ENCODE measurements at places on chromosomes 7 and 10.

DNA sequence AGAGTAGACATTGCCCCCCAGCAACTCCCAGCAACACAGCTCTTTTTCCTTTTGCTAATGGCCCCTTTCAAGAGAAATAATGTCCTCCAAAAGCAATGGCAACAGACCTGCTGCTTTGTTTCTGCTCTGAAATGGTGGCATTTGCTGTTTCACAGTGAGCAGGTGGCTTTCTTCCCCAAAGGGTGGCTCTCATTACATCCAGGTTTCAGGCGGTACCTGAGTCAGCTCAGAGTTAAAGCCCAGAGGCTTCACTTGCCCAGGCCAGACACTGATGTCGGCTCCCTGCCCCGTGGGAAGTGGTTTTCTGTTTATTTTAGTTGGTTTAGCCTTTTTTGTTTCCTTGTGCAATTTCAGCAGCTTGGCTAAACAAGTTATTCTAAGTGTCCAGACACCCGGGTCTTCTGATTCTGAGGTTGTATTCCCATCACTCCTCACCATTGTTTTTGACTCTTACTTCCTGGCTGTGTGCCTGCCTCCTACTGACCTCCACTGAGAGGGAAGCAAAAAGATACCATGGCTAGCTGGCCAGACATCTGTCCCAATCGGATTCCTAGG, 7.8 kb upstream of the ATOH7 start:
- DNase-seq = no peak

- no peak for DNase-seq
Observed at GRCh38 chr7:68792351-68792750, 805.9 kb upstream of the AUTS2 start.

DNA sequence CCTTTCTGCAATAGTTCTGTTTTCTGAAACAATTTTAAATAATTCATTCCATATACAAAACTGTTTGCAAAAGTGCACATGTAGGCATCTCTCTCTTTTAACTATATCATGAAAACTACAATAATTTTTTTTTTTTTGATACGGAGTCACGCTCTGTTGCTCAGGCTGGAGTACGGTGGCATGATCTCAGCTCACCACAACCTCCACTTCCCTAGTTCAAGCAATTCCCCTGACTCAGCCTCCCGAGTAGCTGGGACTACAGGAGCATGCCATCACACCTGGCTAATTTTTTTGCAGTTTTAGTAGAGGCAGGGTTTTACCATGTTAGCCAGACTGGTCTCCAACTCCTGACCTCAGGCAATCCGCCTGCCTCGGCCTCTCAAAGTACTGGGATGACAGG, 44.0 kb upstream of the SEMA3A start:
- no peak for DNase-seq

DNA sequence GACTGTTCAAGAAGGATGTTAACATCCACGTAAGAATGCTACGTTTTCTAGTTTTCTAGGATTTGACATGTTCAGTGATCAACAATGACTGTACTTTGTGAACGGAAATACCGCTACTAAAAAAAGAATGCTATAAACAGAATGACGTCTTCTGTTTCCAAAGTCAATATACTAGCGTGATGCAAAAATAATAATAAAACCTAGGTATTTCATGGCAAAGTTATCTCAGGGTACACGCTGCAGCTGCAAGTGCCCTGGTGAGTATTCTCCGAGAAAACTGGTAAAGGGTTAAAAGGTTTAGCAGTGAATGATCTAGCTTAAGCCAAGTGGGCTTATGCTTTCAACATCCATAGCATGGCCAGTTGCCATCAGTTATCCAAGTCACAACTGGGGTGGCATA, 653.3 kb upstream of the PFKP start:
- DNase-seq = no peak

- no peak for DNase-seq
Observed at GRCh38 chr7:88700725-88701124, 58.8 kb upstream of the ZNF804B start.

DNA sequence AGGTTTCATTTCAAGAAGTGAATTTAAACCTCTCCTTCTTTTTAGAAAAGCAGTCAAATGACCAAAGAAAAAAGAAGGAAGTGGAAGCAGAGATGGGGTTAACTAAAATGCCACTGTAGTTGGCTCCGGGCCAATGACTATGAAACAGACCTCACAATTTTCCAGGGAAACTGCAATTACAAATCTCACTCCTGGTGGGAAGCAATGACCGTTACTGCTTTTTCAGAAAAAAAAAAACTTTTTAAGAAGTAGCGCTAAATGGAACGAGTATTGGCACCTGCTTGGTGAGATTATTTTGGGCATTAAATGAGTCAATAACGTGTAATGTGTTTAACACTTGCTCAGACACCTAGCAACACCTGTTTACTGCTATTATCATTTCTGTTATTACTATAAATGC, 1.2 kb downstream of the SFRP4 start:
- no peak for DNase-seq

- DNase-seq = no peak
Observed at GRCh38 chr7:41029072-41029499, 673.8 kb downstream of the INHBA start.

GRCh38 chr10:119535305-119535704, 7.2 kb downstream of the RGS10 start:
- DNase-seq = no peak

DNA sequence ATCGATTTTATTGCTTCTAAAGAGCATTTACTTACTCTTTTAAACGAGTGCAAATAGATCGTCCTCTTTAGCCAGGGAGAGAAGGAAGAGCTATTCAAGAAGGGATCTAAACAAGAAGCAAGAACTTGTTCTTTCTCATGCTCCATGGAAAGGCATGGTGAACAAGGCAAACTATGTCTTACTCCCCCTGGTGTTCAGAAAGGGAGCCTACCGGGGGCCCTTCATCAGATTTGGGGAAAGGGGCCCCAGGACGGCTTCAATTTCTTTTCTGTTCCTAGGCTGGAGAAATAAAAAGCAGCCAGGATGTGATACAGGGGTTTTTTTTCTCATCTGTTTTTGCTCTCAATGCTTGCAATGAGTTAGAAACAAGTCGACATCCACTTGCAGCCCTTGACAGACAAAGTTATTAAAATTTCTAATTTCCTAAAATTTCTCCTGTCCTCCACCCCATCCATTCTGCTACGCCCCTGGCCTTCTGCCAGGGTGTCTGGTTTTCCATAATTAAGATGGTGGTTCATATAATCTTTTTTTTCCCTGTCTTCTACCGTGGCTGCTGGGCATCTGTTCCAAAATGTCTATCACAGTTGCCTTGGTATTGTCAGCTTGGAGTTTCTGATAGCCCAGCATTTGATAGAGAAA, 214.4 kb downstream of the CREB5 start:
- DNase-seq = no peak

DNA sequence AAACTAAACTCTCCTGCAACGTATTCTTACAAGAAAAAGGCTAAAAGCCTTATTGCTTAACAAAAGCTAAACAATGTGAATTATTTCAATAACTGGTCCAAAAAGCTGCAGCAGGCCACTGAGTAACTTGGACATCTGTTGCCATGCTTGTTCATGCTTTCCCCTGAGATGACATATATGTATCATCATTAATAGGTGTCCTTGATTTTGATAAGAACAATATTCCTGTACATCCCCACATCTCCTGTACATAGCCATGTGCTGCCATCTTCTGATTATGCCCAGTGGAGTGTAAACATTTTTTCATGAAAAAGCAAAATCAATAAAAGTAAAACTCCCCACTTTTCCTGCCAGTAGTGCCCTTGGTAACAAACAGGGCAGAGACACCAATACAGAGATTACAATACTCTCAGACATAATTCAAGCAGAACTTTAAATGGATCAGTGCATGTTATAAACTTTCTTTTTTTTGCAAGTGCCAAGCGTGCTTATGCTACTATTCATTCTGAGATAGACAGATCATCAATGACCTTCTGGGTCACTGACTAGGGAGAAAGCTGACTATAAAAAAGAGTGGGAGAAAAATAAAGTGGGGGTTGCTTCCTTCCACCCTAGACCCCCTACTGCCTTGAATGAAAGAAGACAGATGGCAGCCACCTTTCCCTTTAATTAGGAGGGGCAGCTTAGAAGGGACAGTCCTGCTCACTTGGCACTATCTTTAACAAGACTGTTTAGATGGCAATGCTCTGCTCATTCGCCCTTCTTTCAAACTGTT, 205.5 kb upstream of the KLF14 start:
- DNase-seq = no peak

DNA sequence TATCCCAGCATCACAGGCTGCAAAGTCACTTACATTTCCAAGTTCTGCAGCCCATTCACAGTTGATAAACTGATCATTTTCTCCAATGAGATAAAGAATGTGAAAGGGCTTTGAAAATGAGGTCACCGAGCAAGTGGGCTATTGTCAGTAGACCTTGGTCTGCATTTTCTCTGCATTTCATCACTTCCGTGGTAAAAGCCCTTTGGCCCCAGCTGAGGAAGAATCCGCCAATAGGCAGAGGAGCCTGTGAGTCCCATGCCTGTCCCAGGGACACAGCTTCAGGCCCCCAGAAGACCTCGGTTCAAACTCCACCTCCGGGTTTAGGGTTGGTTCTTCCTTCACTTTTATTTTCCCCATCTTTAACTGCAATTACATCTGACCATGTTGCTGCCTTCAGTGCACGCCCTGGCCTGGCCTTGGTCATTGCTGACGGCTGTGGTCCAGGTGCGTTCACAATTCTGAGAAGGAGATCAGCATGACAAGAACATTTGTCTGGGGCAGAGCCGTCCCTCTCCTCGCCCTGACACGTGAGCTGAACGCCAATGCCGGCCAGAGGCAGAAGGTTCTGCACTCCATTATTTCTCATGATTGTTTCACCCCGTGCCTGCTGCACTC, 292.5 kb downstream of the TCERG1L start:
- no peak for DNase-seq

- DNase-seq = no peak
Observed at GRCh38 chr10:79386637-79387465, 39.6 kb downstream of the PPIF start.

Measured in stimulated activated CD4-positive, alpha-beta T cell treated with anti-CD3 and anti-CD28 coated beads, Interleukin-1b, Interleukin-23, amount 100 ng/mL, for 4 hours (primary cell).